ENCODE measurements at places on chromosomes 5 and 9.

DNA sequence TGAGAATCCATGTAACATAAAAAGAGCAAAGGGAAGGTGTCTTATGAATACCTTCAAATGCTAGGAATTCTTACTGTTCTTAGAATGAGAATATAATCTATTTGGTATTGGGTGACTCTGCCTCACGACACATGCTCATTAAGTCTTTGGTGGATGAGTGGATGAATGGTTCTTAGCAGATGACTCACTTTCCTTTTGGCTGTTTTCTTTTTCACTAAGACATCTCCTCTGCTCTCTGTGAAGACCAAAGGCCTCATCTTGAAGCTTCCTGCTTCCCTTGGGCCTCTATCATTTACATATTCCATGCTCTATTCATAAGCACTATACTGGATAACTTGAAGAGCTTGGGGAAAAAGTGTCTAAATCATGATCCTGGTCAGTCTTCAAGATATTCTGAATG, 468.1 kb downstream of the SPATA31D1 start:
- DNase-seq = no peak

- DNase-seq = no peak
Observed at GRCh38 chr5:107155707-107156106, 515.0 kb downstream of the EFNA5 start.

DNA sequence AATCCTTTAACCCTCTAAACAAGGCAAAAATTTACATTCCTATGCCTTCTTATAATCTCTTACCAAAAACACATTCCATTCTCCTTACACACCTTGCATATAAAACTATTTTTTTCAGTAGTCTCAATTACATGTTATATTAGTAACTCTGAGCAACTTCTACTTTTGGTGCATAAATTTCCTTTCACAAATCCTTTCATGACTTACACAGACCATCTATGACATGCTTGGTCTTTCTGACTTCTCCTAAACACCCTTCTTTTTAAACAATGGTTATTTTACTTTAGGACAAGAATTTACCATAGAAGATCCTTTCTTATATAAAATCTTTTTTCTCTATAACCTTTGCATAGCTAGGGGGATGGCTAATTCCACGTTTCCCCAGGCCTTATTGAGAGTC, 208.0 kb upstream of the ARRDC3 start:
- no peak for DNase-seq

GRCh38 chr5:3694819-3695218, 99.2 kb downstream of the IRX1 start:
- no peak for DNase-seq
